ENCODE measurements at places on chromosomes 4 and X.

- DNase-seq: no peak
Measured at GRCh38 chr4:15320121-15320678, 107.6 kb upstream of the C1QTNF7 start.

GRCh38 chr4:20901851-20902250 lies 201.6 kb downstream of the PACRGL start:
- DNase-seq: no peak

DNA sequence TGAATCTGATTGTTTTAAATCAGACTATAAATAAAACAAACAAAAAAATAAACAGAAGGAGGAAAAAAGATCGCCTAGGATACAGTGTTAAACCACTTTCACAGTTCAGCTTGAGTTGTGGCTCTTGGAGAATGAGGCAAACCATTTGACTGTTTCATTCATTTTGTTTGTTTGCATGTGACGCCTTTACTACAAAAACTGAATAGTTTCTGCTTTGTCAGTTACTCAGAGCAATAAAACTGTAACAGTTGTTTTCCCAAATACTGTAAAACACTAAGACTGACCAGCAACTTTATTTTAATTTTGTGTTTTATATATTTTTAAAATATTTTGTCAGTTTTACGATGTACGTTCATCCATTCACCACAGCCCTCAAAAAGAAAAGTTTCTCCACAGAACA lies 214.5 kb downstream of the FBXW7 start:
- DNase-seq: no peak

DNA sequence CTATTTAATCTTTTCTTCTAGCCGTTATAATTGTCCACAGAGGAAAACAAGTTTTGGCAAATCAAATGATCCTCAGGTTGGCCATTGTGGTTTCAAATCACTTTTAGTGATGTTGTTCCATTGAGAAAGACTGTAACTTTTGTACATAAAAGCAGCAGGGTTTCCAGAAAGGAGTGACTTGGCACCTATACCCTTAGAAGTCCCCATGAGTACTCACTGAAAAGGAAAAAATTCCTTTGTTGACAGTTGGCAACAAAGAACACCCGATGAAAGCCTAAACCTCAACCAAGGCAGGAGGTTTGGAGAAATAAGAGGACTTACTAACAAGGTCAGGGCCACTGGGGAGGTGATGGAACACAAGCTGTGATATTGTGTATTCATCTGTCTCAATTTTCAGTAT lies 474.4 kb downstream of the RAPGEF2 start:
- peak; percentile 66 for DNase-seq
